ENCODE measurements at places on chromosomes 5 and 9.

- DNase-seq, result no peak
Measured at GRCh38 chr9:112771359-112772214, 21.0 kb downstream of the SNX30 start.

DNA sequence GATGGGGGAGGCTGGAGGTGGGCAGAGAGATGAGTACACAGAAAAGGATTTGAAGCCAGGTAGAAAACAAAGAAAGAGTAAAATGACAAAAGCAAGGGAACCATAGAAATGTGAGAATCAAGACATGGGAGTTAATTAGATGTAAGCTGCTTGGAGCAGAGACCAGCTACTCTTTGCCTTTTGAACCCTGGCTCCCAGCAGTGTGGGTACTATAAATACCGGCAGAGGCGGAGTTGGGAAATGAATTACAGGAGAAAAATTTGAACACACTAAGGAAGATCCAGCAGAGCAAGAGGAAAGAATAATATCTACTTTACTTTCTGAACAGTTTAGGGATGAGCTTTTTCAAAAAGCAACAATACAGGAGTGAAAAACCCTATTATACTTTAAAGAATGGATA is 36.5 kb downstream of the KIF24 start:
- DNase-seq, result no peak

DNA sequence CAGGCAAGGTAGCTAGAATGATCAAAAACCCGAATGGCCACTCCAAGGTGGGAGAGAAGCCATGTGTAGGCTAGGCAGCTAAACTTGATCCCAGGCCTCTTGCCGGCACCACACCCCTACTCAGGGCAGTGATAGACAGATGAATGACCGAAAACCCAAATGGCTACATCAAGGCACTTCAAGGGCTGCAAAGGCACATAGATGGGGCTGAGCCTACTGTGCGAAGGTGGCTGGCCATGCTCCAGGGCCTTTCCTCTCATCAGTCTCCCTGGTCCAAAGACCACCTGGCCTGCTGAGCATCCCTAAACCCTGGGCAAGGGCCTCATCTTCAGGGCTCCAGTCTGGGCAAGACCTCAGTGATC is 3.7 kb upstream of the TIFAB start:
- DNase-seq, result no peak

DNA sequence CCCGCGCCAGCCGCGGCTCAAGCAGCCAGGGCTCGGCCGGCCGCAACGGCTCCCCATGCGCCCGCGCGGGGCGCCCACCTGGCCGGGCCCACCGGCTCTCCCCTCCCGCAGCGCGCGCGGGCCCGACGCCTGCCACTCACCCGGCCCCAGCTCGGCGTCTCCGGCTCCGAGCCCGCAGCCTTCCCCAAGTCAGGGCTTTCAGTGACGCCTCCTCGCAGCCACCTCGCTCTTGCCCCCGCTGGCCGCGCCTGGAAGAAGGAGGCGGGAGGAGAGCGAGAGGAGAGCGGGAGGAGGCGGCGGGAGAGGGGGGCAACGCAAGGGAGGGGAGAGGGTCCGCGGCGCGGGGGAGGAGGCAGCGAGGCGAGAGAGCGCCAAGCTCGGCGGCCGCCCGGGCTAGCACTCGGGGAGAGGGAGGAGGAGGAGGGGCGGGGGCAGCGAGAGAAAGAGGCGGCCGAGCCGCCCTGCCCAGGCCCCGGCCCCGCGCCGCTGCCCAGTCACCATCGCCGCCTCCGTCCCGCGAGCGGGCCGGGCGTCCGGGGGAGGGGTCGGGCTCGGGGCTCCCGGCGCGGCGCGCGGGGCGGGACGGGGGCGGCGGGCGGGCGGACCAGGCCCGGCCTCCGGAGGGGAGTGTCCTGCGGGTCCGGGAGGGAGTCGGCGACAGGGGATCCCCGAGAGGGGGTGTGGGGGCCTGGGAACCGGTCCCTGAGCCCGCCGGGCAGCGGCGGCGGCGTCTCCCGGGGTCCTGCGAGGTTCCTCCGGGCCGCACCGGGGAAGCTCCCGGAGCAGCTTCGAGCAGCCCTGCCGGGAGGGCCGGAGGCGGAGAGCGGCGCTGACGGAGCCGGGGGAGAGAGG is at the start of gene LHFPL2:
Gene LHFPL2, minus strand, starts transcription at position 414 of the 852 bp plus-strand sequence. CDS start 138,559 bp downstream, outside the sequence.
- DNase-seq, result peak; percentile 83

- no peak for DNase-seq
Measured at GRCh38 chr5:160693831-160694465, 158.1 kb downstream of the ATP10B start.

DNA sequence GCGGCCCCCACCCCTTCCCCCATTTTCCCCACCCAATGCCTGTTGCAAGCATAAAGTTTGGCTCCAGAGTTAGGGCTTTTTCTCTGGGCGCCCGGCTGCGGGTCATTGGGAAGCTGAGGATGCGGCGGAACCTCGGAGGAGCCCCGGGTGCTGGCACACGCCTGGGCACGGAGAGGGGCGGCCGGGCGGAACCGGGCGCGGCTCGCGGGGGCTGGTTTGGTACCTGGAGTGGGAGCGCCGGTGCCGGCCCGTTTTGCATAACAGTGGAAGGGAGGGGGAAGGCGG is 1.2 kb downstream of the PPARGC1B start:
- DNase-seq, result no peak

DNA sequence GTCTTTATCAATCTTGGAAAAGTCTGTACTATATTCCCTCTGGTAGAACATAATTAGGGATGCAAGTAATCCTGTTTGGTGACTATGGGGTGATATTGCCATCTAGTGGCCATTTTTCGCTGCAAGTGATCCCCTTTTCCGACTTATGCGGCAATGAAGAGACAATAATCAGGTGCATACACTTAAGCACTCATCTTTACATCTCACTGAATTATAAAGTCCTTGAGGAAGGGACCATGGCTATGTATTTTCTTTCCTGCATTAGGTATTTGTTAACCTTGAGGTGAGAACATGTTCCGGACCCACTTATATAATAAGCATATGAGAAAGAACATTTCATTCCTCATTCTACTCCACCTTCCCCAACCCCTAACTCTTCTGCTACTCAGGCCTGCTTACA is 19.6 kb upstream of the LIX1 start:
- peak; percentile 91 for DNase-seq

DNA sequence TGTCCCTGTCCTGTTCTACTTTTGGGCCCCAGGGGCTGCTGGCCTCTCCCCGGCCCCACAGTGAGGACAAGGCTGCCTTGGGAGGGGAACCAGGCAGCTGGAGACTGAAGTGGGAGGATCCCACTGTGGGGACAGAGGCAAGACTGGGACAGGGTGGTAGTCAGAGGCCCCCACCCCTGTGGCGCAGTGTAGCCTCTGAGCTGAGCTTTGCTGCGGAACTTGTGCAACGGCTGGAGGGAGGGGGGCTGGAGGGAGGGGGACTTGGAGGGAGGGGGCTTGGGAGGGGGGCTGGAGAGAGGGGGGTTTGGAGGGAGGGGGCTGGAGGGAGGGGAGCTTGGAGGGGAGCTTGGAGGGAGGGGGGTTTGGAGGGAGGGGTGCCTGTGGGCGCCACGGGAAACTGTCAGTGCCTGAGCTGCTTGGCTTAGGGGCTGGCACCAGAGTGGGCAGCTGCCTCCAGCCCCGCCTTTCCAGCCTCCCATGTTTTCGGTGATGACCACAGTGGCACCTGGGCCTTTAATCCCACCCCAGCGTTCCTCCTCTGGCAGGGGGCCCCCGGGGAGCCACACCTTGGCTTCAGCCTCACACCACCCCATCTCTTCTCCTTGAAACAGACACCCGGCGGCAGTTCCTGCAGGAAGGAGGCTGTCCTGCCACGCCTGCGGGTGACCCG is 2.3 kb upstream of the FUT7 start:
- no peak for DNase-seq

DNA sequence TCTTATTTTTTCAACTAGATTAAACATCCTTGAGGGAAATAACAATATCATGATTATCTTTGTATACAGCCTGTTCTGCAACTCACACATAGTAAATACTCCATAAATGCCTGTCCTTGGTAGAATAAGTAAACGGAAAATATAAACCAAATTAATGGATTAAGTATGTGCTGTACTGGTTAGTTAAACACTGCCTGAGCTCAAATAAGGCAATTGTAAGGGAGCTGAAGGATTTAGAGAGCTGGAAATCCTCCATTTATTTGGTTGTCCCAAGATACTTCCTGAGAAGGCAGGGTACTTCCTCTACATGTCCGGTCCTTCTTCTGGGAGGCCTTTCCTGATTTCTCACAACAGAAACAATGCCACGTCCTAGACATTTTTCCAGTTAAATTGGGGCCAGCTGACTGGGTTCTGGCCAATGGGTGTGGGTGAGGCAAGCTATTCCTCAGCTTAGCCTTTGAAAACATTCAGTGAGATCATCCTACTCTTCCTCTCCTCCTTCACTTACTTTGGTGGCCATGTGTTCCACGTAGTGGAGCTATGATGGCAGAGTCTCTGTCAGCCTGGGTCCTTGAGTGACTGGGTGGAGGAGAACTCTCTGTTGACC is 8.5 kb upstream of the C1QTNF3 start:
- DNase-seq, result no peak
